ENCODE measurements at places on chromosomes 4 and X.

GRCh38 chr4:147052361-147052760 lies 106.7 kb upstream of the TTC29 start:
- no peak for DNase-seq

GRCh38 chr4:1080961-1081688 lies 32.2 kb downstream of the RNF212 start:
- no peak for DNase-seq

DNA sequence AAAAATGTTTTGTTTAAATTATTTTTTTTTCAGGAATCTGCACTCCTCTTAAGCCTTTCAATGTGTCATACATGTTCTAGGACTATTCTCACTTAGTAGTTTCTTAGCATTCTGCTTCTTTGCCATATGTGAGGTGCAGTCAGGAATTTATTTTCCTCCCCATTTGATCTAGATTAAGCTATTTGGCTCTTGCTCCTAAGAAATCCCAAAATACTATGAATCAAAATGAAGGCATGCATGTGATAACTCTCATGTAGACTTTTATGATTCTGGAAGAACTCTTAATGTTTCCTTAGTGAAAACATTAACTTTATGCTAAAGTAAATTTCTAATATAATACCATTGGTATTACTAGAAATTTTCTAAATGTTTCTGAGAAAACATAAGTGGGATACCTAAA lies 664.5 kb downstream of the RAPGEF2 start:
- no peak for DNase-seq

GRCh38 chr4:69057620-69058409 lies 38.5 kb upstream of the UGT2B7 start:
- DNase-seq: no peak

DNA sequence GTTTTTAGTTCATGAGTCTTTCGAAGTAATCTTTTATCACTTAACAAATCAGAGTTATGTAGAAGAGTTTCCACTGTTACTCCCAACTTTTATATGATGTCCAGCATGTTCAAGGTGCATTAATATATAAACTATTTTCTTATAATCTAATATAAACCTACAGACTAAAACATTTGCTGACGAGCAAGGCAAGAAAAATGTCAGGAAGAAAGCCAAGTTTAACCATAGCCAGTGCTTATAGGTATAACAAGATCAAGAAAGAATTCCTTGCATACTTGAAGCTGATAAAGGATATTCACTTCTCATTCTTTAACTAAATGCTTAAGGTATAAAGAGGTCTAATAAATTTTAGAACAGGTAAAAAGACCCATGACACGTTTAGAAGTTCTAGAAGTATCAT lies 167.7 kb downstream of the NPNT start:
- no peak for DNase-seq

DNA sequence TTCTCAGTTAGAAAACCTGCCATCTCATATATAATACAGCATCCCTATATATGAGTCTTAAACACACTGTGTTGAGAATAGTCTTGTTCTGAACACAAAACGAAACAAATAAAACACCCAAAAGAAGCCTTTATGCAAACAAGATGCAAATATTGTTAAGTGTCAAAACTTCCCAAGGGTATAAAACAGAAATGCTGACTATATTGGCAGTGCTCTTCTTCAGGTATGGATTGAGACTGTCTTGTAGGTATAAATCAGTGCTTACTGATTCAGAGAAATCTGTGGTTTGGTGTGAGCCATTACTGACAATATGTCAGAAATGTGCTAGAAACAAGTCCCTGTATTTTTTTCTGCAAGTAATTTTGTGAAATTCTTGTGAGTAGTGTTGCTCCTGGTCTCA lies 82.8 kb upstream of the CTSO start:
- DNase-seq: no peak

- DNase-seq: no peak
These were observed 117.9 kb upstream of the FAM9B start for GRCh38 chrX:9151772-9152307.

- no peak for DNase-seq
These were observed 46.6 kb upstream of the PPP1R2C start for GRCh38 chrX:42824541-42824940.

DNA sequence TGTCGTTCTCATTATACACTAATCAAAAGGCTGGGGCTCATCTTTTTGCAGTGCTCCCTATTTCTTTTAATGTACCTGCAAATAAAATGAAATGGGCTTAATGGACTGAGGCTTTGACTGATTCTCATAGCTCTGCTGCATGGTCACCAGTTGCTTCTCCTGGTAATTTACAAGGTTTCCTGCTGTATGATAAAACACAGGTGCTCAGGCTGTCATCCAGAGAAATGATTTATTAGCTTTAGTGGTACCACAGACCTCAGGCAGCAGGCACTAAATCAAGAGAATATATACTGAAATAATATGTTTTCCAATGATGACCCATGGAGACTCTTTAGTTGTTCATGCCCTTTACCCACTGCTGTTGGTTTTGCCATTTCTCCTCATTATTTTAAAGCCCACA lies 137.7 kb downstream of the C4orf33 start:
- DNase-seq: no peak

DNA sequence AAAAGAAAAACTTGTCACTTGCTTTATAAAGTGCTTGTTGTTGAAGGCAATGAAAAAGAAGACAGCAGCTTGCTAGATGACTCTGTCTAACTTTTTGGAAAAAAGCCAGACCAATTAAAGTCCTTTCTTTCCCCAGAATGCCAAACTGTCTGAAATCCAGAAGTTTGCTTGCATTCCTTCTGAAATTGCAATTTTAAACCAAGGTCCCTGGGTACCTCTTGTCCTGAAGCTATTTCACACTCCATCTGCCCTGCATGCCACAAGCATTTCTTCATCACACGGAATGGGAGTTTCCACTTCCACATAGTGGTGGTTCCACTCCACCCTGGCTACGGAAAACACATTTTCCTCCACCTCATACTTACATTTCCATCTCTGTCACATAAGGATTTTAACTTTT lies 101.0 kb downstream of the PAPSS1 start:
- peak; percentile 86 for DNase-seq

DNA sequence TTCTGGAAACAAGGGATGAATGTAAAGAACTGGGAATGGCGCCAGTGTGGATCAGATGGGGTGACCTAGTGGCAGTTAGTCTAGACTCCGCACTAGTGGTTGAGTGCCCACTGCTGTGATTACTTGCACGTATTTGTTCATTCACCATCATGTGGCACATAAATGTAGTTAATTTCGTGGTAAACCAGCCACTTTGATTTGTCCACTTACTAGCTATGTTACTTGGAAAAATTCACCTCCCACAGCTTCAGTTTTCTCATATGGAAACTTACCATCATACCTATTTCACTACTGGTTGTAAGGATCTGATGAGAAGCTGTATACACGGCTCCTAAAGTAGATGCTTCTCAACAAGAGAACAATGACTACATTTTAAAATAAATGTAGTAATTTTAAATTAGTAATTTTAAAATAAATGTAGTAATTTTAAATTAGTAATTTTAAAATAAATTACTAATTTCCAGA lies 394 bp upstream of the DYNLT3 start:
- no peak for DNase-seq

GRCh38 chr4:48196758-48197504 lies 62.9 kb upstream of the TXK start:
- DNase-seq: no peak

- no peak for DNase-seq
These were observed 6.9 kb upstream of the HS3ST1 start for GRCh38 chr4:11435557-11435956.

- DNase-seq: peak; percentile 40
These were observed 55.6 kb upstream of the TADA2B start for GRCh38 chr4:6987588-6987961.

DNA sequence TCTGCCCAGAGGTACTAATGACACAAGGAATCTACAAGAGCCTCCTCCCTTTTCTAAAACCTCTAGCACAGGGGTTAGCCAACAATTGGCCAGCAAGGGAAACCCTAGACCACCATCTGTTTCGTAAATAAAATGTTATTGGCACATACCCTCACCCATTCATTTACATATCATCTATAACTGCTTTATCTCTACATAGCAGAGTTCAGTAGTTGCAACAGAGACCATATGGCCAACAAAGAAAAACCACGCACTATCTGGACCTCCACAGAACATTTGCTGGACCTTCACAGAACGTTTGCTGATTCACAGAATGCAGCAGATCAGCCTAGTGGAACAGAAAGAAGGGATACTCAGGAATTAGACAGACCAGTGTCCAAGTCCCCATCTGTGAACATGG lies 9.4 kb downstream of the SLC2A9 start:
- DNase-seq: no peak

DNA sequence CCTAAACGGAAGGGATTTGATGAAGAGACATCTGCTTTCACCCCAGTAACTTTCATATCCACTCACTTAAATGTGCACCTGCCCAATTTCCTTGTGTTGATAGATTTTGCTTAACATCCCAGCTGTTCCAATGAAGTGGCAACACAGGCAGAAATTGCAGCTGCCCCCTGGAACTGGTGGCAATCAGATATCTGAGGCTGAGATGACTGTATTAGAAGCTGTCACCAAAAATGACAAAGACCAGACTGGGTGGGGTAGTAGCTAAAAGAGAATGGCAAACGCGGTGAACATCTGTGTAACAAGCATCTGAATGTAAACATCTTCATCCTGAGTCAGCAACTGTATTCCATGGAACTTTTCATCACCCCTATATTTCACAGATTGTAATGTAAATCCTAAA lies 17.1 kb downstream of the GABRA2 start:
- DNase-seq: no peak

GRCh38 chrX:37867536-37868153 lies 20.3 kb upstream of the DYNLT3 start:
- no peak for DNase-seq
